Stimulated activated CD4-positive, alpha-beta T cell treated with anti-CD3 and anti-CD28 coated beads, Interleukin-2, amount 100 ng/mL, for 24 hours (primary cell): ENCODE measurements at places on chromosomes 6 and 20.

- DNase-seq, result no peak
These were observed 14.0 kb downstream of the PGBD1 start for GRCh38 chr6:28295326-28295725.

DNA sequence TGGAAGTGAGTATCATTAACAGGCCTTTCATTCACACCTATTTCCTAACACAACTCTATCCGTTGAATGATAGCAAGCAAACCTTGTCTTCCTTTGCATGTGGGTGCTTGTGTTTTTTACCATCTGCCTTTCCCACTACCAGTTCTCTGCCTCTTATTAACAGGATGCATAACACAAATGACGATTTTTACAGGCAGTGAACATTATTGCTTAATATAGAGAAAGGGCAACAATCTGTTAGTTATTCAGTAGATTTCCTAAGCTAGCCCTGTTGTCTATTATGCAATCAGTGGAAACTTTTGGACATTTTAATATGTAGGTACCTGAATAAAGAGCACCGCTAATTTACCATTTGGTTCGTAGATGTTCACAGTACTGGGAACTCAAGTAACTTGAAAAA, 348.8 kb upstream of the PLCB4 start:
- no peak for DNase-seq

DNA sequence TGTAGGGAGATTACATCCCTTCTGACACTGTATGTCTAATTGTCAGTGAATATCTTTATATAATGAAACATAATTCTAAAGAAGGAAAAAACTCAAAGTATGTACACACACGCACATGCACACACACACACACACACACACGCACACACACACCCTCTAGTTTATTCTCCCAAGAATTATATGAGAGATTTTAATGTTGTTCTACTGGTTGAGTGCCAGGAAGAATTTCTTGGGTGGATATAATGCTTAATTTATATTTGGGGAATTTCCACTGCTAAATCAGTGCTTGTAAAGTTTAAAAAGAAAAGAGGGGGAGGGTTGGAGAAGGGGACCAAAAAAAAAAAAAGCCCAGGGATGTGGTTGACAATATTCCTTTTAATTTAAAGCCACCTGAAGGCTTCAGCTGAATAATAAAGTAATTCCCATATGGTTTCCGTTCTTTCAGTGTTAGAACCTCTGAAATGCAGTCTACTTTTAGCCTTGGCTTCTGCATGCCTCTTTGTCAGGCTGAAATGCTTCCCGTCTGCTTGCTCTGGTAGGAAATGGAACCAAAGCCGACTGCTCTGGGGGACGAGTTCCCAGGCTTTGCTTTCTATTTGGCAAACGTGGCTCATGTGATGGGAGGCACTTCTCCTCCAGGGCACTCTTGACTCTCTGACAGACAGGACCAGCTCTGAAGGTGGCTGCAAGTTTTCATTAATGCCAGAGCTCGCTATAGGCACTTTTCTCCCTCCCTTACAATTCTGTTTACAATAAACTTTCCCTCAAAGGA, 225.4 kb downstream of the PRL start:
- no peak for DNase-seq

DNA sequence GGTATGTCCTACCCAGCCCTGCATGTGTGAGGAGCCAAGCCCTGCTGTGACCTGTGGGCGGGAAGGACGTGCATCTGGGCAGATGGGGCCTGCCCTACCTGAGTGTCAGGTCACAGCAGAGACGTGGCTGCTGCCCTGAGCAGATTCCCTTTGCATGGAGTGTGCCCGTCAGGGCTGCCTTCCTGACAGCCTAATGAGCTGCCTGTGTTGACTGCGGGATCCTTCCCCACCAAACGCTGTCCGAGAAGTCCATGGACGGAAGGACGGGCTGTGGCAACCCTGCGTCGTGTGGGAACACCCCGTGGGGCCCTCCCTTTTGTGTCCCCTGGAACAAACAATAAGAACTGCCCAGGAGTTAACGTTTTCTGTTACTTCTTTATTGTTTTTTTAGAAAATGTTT, 343.2 kb downstream of the CDH4 start:
- no peak for DNase-seq

DNA sequence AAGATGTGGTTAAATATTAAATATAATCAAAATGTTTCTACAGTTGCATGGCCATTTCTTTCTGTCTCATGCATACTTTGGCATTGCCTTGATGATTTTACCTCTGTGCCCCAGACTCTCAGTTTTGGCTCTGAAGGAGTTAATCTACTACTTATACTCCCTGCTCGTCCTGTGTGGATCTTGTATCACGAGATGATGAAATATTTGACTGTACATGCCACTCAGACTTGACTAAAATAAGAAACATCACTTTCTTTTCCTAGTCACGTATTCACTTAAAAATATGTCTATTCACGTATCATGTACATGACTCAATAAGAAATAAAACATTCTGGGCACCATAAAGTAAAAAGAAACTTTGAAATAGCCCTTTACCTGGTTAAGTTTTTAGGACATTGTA, 397.7 kb downstream of the RFPL4B start:
- DNase-seq, result no peak
